ENCODE measurements at places on chromosomes 3 and 15.
A peak's percentile ranks its signal among the peaks of the same experiment; 100 is the strongest.

GRCh38 chr3:78814893-78815562, 952.8 kb downstream of the ROBO1 start:
- DNase-seq, result no peak

DNA sequence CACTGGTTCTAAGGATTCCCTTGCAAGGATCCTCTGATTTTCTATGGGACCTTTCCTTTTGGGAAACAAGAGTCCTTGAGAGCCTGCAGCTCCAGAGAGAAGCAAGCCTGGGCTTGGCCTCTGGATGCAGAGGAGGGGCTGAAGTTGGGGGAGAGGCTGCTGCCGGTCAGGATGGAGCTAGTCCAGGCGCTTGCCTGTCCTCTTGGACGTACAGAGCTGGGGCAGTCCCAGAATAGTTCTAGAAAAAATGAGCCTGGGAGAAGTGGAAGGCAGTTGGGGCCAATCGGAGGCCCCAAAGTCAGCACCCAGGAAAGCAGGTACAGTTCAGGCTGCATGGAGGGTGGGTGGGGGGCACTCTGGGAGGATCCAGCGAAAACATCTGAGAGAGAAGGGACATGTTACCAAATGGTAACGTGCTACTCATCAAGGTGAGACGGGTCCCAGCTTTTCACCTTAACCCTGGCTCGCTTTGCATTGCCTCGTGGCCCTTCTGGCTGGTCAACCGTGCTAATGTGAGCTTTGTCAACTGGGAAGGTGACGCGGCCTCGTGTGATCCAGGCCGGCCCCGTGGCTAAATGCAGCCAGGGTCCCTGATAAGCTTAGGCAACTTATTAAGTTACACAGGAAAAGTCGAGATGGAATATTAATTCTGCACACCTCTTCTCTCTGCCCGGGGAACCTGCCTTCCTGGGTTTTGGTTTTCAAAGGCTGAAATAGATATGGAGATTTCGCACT, 38.7 kb upstream of the MAGEF1 start:
- no peak for DNase-seq

- no peak for DNase-seq
These were observed 8.5 kb downstream of the LIPC start for GRCh38 chr15:58440158-58440910.

DNA sequence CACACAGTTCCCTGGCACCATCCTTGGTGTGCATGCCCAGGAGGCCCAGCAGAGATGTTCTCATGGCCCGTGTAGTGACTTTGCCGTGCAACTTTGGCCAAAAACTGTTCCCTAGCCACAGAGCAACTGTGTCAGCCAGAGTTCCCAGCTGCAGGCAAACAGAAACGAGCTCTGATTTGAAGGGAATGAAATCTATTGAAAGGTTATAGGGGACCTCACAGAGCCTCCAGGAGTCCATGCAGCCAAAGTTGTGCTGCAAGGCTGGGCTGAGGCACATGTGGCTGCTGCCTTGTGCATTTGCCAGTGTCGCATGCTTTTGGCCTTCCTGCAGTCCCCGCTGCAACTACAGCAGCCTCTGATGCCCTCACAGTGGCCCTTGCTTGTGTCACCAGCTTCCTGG, 70.5 kb downstream of the PLXNA1 start:
- DNase-seq, result no peak

- DNase-seq, result peak; percentile 88
These were observed at the start of gene CAMK1 for GRCh38 chr3:9769426-9770275. Gene CAMK1 (minus strand): TSS chr3:9769947. CDS start chr3:9767749, 2,198 bp downstream.

DNA sequence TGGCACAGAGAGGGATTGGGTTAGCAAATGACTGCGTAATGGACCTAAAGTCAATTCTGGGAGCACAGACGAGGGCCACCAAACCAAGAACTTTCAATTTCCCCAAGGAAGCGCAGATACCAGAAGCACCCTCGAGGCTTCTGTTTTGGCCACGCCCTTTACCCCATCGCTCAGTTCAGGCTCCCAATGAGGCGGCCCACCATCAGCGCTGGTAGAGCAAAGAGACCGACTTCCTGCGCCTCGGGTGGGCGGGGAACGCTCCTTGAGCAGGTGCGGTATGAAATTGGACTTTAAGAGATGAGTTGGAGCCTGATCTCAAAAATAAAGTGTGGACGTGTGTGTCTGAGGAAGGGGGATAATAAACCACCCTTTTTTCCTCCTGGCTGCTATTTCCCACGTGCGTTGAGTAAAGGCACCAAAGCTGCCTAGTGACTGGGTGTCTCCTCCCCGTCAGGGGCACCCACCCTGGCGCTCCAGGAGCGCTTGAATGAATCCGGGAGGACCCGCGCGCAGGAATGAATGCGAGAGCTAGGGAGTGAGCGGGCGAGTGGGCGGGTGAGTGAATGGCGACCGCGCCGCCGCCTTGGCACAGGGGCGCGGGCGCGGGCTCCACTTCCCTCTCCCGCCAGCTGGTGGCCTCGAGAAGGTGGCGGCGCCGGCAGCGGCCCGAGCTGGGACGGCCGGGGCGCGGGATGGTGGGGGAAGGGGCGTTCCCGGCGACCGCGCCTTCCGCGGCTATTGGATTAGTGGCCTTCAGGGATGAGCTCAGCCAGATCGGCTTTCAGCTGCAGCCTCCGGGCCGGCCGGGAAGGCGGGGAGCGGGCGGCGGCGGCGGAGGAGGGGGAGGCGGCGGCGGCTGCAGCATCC, at the start of gene SPSB4:
Gene SPSB4, plus strand, starts transcription at position 772 of the 867 bp plus-strand sequence. CDS start 14,758 bp downstream, outside the sequence.
- DNase-seq, result peak; percentile 21

- DNase-seq, result no peak
These were observed 239.3 kb upstream of the CNTN6 start for GRCh38 chr3:853489-853888.

DNA sequence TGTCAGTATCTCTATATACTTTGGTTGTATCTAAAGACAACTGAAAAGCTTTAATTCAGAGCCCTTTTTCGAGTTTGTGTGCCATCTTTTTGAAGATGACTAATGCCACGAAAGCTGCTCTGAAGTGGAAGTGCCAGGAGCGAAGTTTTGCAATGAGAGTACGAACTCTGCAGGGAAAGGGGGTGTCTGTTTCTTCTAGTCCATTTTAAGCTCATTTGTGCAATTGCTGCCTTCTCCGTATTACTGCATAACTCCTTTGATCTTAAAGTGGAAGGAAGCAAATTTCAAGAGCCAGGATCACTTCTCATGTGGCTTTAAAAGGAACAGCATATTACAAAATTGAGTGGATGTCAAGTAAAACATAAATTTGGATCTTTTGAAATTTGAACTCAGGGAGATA, 245.3 kb downstream of the FEZF2 start:
- peak; percentile 26 for DNase-seq

- no peak for DNase-seq
These were observed 149.9 kb downstream of the OR4M2 start for GRCh38 chr15:22229990-22230819.

- DNase-seq, result no peak
These were observed 14.8 kb downstream of the LYSMD4 start for GRCh38 chr15:99718421-99718820.

GRCh38 chr3:53269888-53270880, 14.4 kb upstream of the TKT start:
- DNase-seq, result peak; percentile 81

DNA sequence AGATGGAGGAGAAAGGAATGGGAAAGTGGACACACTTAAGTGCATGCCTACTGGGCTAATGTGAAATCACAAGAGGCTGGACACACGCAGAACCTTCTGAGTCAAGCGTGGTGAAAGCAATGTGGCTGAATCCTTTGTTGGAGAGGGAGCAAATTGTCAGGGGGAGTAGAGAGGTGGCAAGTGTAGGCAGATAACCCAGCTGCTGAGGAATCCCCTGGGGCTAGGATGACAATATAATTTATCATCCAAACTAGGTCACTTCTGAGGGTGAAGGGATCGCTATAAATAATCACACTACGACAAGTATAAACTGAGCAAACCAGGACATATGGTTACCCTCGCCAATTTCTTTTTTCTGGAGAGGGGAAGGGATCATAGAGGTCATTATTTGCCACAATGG, 28.7 kb downstream of the TAMM41 start:
- no peak for DNase-seq

- DNase-seq, result no peak
These were observed 2.2 kb upstream of the SENP2 start for GRCh38 chr3:185583925-185584324.

DNA sequence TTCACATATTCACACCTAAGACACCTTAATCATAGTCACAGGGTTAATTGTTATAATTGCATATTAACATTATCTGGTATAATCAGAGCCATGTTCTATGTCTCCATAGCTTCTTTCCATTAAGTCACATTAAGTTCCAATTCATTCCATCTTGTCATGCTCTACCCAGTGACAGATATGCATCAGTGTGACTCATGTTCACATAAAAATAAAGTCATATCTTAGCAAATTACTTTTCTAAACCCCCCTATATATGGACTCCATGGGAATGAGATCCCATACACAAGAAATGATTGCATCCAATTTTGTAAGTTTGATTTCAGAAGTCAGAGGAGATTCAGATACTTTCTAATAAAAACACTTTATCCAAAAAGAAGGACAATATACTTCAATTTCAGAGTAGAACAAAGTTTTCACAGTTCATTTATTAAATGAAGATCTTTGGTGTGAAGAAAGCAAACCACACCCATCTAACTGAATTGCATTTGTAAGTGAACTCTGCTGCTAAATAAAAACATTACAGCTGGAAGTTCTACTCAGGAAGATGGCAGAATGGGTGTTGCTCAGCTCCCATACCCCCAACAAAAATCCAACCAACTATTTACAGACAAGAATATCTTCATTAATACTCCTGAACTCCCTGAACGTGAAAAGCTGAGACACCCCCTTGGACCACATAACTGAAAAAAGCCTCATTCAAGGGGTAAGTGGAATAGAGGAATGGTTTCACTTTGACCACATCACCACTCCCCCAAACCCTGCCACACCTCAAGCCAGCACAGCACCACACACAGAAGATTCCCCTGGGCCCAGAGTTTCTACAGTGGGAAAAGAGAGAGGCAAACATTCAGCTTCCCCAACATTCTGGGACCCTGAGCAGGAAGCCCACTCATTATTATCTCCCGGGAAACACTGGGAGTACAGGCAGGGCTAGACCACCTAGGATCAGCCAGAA, 27.6 kb downstream of the THBS1 start:
- no peak for DNase-seq

DNA sequence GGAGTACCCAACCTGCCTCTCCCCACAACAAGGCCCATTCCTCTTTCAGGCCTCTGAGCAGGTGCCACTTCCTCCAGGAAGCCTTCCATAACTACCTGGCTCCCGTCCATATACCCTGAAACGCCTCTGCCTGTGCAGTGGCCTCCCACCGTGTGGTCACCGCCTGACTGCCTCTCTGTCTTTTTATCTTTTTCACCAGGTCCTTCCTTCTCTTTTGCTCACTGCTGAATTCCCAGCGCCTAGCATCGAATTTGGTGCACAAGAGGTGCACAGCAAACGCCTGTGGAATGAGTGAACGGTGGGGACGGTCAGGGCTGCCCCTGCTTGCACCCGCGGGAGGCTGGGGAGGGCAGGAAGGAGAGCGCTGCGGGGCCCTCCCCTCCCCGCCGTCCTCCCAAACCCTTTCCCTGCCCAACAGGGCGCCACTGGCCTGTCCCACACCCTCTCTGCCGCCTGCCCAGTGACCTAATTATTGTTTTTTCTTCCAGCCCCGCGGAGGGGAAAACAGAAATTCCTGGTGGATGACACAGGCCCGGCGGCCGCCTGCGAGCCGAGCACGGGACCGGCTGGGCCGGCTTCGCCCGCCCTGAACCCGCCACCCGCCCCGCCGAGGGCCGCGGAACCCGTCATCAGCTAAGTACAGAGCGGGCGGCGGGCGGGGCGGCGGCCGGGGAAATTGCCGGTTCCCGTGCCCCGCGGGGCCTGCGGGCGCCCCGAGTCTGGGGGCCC, 140.1 kb downstream of the SMAD6 start:
- no peak for DNase-seq

DNA sequence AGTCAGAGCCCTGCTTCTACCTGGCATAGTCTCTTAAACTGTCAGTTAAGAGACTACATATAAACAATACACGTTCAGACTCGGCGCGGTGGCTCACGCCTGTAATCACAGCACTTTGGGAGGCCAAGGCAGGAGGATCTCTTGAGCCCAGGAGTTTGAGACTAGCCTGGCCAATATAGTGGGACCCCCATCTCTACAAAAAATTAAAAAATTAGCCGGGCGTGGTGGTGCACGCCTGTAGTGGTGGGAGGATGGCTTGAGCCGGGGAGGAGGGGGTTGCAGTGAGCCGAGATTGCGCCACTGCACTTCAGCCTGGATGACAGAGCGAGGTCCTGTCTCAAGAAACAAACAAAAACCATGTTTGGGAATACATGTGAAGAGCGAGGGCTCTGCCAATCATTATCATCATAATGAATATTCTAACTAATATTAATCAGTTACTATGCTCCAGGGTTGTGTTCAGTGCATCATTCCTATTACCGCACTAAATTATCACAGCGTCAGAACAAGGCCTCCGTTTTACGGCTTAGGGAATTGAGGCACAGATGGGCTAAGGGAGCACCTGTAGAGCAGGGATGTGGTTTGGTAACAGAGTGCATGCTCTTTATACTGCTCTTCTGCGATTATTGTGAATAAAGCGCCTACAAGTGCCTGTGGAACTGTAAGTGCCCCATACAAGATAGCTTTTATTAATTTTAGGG, 844 bp upstream of the UQCC5 start:
- DNase-seq, result no peak

DNA sequence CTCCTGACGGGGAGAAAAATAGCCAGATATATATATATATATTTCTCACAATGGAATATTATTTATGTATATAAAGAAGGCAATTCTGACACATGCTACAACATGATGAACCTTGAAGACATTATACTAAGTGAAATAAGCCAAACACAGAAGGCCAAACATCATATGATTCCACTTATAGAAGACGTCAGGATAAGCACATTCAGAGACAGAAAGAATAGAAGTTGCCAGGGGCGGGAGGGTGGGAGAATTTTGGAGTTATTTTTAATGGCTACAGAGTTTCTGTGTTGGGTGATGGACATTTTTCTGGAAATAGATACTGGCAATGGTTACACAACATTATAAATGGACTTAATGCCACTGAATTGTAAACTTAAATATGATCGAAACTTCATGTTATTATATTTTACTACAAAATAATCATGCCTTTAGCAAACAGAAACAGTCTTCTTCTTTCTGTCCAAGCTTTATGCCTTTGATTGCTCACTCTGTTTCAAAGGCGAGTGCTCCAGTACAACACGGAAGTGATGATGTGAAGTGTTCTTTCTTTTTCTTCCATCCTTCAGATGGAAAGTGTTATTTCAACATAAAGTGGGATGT, 514.0 kb downstream of the OCA2 start:
- DNase-seq, result no peak

DNA sequence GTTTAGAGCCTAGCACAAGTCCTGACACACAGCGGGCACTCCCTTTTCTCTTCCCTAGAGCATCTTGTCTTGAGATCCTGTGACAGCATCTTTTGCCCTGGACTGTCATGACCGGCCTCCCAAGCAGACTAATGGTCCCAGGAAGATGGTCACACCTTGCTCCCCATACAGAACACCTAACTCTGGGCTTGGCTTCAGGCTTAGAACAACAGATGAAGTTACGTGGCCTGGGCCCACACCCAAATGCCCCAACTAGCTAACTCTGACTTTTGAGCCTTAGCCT, 781 bp upstream of the IP6K1 start:
- DNase-seq, result no peak

DNA sequence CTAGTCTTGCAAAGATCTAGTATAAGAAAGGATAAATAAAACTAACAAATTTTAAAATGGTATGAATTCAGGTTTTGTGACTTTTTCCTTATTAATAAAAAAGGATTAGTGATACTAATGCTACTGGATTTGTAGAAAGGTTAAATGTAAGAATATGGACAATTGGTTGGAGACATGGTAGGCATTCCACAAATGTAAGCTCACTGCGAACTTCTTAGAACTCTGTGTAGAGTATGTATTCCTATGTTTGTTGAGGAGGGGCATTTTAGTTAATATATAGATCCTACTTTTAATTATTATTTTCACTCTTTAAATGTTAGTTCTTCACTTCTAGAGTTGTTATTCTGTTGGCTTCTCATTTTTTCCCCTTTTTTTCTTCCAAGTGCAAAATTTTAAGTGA, 414.3 kb downstream of the RBMS3 start:
- no peak for DNase-seq

All from head of caudate nucleus (tissue), 42 donors.